ENCODE measurements at places on chromosomes 11 and 22.
A peak's percentile ranks its signal among the peaks of the same experiment; 100 is the strongest.

DNA sequence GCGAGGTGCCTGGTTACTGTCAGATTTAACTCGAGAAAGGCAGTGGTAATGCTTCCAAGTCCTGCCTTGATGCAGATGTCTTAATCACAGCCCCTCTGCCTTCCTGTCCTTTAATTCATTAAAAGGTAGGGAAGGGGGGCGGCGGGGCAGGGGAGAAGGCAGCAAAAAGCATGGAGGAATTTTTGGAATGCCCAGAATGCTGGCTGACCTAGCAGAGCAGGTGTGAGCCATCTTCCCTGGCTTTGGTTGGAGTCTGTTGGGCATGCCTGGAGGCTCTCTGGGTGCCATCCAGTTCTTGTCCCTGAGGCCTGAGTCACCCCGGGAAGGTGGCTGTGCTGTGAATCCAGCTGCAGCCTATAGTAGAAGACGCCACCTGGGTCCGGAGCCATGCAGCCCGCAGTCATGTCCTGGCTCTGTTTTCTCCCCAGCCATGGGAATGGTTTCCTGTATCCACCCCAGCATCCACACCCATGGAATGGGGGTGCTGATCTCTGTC lies 15.6 kb downstream of the KIAA1671 start:
- DNase-seq, result peak; percentile 91

DNA sequence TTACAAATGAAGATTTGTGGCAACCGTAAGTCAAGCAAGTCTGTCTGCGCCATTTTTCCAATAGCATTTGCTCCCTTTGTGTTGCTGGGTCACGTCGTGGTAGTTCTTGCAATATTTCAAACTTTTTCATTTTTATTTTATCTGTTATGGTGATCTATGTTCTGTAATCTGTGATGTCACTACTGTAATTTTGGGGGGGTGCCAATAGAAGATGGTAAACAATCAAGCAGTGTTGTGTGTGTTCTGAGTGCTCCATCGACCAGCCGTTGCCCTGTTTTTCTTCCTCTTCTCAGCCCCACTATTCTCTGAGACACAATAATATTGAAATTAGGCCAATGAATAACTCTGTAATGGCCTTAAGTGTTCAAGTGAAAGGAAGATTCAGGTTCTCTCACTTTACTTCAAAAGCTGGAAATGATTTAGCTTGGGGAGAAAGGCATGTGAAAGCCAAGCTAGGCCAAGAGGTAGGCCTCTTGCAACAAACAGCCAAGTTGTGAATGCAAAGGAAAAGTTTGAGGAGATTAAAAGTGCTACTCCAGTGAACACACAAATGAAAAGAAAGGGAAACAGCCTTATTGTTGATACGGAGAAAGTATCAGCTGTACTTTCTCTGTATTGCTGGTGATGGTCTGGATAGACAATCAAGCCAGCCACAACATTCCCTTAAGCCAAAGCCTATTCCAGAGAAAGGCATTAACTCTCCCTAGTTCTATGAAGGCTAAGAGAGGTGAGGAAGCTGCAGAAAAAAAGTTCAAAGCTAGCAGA lies 7.5 kb downstream of the ZC3H12C start:
- no peak for DNase-seq

GRCh38 chr22:43185860-43186261 lies 1.1 kb downstream of the TTLL12 start:
- DNase-seq, result peak; percentile 53

GRCh38 chr11:46447544-46447943 lies 56.0 kb upstream of the CHRM4 start:
- no peak for DNase-seq

DNA sequence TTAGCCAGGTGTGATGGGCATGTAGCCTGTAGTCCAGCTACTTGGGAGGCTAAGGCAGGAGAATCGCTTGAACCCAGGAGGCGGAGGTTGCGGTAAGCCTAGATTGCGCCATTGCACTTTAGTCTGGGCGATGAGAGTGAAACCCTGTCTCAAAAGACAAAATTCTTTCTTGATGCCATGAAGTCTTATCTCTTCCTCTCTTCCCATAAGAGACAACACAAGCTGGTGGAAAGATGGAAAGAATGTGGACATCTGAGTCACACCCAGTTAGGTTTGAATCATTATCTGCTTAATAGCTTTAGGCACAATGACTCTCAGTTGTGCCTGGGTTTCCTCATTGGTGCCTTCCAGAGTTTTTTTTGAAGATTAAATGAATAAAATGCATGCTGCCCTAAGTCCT lies 35.3 kb downstream of the KREMEN1 start:
- peak; percentile 63 for DNase-seq

GRCh38 chr11:70668204-70669202 lies 270.2 kb downstream of the CTTN start:
- DNase-seq, result peak; percentile 55

DNA sequence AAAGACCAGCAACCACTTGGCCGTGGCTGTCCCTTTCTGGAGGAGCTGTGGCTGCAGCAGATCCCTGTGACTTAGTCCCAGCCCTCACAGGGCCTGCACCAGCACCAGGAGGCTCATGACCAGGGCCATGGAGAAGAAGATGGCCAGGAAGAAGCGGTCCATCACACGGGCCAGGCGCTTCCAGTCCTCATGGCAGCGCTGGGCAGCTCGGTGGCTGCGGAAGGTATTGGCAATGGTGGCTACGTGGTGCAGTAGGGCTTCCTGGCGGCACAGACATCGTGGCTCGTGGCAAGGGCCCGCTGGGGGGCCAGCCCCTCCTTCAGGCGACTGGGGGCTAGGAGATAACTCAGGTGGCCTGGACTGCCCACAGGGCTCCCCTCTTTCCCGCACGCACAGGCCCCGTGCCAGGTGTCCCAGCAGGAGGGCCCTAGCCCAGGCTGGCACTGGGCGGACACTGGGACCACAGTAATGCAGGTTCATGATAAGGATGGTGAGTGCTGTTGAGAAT lies 5.1 kb downstream of the CHRNA10 start:
- no peak for DNase-seq

DNA sequence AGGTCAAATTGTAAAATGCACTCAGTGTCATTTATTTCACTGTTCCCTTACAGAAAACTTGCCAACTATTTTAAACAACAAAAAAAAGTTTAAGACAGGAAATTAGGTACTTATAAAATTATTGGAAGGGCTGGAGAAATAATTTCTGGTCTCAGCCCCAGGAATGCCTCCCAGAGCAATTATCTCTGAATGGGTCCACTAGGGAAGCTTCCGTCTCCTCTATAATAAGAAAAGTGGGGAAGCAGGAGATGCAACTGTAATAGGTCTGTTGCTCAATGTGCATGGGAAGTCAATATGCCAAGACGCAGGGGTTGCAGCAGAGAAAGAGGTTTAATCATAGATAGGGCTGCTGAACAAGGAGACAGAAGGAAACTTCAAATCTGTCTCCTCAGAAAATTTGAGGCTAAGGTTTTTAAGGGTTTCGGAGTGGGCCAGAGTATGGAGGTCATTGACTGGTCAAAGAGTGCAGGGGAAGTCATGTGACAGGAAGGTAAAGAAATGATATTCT lies 10.9 kb upstream of the RNF141 start:
- no peak for DNase-seq

DNA sequence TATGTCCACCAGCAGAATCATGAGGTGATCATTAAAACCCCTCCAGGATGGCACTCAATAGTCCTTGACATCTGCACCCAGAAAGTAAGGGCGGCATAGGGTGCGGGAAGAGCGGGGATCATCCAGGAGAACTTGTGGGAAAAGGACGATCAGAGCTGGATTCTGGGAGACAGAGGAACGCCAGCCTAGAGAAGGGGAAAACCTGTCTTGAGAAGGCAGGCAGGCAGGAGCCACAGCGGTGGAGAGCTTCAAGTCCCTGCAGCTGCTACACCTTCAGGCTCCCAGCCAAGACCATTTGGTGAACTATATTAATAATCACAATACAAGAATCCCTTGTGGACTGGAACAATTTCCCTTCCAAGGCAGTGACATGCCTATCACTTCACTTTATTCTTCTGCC lies 134.3 kb downstream of the BUD13 start:
- no peak for DNase-seq

DNA sequence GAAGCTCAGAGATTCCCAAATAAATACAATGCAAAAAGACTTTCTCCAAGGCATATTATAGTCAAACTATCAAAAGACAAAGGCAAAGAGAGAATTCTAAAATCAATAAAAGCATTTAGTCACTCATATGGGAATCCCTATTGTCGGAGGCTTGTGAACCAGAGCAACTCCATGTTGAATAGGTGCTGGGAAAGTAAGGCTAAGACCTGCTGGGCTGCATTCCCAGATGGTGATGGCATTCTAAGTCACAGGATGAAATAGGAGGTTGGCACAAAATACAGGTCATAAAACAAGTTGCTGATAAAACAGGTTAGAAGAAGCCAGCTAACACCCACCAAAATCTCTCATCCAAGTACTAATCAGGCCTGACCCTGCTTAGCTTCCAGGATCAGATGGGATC lies 84.5 kb downstream of the JRKL start:
- DNase-seq, result peak; percentile 38

DNA sequence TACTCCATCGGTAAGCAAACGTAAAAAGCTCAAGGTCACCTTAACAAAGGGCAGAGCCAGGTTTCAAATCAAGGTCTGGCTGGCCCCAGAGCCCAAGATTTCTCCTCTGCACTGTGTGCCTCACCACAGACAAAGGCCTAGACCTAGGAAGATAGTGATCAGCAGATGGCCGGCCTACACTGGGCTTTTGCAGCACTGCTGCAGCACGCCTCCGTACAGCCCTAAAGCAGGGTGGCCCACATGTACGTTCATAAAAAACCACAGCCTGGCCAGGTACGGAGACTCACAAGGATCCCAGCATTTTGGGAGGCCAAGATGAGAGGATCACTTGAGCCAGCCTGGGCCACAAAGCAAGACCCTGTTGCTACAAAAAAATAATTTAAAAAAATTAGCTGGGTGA lies 106.3 kb upstream of the PITPNB start:
- DNase-seq, result no peak

DNA sequence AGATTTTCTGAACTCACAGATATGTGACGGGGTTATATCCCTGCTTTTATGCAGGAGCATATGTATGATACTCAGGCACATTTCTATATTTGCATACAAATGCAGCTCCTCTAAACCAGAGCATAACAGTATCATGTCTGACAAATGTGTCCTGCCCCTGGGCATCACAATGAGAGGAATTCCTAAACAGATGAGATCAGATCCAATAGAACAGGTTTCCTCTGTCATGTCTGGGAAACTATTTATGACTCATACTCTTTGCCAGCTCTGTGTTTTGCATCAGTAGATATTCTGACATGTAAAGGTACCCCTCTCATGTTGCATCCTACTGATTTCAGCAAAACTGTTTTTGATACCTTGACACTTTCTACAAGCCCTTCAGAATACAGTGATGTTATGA lies 29.4 kb downstream of the SYT9 start:
- DNase-seq, result peak; percentile 91

DNA sequence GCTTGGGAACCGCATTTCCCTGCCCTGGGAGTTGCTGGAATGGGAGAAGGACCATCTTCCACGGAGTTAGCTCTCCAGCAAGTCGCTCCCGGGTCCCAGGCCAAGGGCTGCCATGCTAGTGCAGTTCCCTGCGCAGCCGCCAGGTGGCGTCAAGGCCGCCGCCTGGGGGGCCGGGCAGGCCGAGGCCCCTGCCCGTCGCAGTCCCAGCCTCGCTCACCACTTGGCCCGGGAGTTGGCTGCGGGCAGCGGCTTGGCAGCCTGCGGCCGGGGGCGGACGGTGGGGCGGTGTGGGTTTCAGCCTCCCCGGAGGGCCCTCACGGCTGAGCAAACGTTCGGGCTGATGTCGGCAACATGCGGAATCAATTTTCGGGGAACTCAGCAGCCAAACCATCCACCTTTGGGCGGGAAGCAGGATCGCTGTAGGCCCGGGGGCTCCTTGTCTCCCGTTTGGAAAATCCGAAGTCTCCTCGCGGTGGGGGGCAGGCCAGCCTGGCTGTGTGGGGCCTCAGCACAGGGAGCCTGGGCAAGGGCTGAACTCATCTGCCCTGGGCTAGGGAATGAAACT lies 415.1 kb downstream of the SOX6 start:
- peak; percentile 40 for DNase-seq

GRCh38 chr22:35066768-35067167 lies 810 bp downstream of the ISX start:
- no peak for DNase-seq

- DNase-seq, result no peak
Observed at GRCh38 chr11:126654886-126655806, 299.7 kb downstream of the ST3GAL4 start.

DNA sequence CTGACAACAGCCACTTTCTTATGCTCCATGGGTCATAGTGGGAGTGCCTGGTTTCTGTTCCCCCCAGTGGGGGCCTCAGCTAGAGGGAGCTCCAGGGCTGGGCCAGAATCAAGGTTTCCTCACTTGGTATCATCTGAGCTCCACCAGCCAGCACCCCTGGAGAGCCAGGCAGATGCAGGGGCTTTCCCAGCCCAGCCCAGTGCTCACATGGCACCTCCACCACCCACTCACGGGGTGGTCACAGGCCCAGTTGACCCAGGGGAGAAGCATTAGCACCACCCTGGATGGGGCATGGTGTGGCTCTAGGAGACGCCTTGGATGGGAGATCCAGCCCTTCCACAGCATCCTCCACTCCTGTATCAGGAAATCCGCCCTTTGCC lies 24.1 kb upstream of the WNT7B start:
- no peak for DNase-seq
